Kidney (tissue), 22 donors: ENCODE measurements at places on chromosomes 2 and 18.

GRCh38 chr2:11679486-11680181 is 9.6 kb upstream of the NTSR2 start:
- DNase-seq, result no peak

DNA sequence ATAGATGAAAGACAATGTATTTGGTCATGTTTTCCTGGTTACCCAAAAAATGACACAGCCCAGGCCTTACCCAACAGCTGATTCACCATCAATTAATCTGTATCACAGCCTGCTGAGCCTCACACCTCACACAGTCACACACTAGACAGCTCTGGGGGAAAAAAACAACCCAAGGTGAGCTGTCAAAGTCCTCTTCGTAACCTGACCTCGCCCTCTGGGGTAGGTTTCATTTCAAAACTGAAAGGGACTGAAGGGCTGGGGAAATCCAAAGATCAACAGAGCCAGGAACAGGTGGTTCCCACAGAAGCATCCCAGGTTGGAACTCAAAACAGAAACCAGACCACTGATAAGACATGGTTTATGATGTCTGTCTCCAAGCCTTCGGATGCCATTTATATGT is 18.2 kb upstream of the PCBP1 start:
- no peak for DNase-seq

DNA sequence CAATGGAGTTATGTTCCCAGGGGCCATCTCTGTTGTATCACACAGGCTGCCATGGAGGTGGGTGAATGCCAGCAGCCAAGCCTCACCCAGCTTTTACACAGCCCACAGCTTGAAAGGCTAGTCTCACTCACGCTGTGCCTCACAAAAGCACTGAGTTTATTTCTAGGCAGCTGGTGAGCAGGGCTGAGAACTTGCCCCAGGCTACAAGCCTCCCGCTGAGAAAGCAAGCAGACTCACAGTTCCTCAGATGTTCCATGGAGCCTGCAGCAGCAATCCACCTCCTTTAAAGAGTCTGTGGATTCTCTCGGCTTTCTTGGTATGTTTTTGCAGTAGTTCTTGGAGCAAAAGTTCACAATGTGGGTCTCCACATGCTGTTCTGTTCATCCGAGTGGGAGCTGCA is 40.9 kb upstream of the ALKAL2 start:
- no peak for DNase-seq

DNA sequence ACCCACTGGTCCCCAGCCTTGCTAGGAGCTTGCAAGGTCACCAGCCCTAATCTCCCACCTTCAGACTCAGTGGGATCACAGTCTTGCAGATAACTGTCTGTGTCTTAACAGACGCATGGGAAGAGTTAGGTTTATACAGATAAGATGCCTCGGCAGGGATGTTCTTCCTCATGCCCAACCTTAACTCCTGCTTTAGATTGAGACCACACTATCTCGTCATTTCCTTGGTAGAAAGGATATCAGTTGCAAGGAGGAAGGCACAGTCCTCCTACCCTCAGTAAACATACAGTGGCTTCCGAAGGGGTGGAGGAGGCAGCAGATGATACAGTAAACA is 7.2 kb downstream of the NT5DC4 start:
- DNase-seq, result no peak

DNA sequence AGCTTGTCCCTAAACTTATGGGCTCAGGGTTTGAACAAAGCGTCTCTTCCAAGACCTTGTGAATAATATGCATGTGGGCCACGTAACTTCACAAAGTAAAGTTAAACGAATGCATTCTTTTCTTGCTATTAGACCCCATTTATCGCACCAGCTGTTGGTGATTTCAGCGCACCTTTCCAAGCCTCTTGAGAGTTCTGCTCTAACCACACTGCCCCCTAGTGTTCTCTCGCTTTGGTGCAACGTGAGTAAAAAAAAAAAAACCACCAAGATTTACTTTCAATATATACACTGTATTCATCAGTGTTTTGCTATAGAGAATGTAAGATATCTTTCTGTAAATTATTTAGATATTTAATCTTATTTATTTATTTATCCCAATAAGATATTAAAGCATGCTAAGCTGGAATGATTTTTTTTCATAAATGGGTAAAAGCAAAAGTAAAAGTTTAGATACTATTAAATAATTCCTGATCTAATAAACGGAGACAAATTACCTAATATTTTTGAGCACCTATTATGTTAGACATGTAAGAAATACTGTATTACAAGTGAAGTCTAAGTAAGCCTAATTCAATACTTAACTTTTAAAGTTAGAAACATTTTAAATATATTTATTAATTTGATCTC is 459.5 kb downstream of the DLGAP1 start:
- peak; percentile 93 for DNase-seq

DNA sequence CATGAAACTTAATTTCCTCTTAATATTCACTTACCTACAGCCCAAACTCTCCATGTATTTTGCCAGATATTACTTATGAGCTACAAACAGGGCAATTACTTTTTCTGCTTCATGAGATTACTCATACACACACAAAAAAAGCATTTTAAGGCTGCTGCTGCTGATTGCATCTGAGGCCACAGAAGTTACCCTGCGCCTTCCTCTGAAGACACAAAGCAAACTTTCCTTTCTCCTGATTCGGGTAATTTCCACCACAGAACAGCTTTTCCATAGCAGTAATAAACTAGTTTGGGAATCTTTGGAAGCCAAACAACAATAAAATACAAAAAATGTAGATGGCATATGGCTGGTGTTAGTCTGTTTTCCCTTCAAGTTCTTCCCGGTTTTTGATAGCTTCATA is 6.2 kb downstream of the TTC32 start:
- DNase-seq, result no peak
